ENCODE measurements at places on chromosomes 2 and 18. TPM values are rescaled to one million over a fixed set of nuclear protein-coding genes. Genes with fewer than 3 reads are reported as not detected.
A peak's percentile ranks its signal among the peaks of the same experiment; 100 is the strongest.

GRCh38 chr2:127648321-127648720 is 2.4 kb downstream of the GPR17 start:
- H3K36me3 ChIP-seq = no peaks in the 10 kb centered on the region
- no peak overlapping the region for H3K27ac ChIP-seq
- no peaks in the 10 kb centered on the region for H3K27me3 ChIP-seq
- no peak overlapping the region for H3K4me3 ChIP-seq

DNA sequence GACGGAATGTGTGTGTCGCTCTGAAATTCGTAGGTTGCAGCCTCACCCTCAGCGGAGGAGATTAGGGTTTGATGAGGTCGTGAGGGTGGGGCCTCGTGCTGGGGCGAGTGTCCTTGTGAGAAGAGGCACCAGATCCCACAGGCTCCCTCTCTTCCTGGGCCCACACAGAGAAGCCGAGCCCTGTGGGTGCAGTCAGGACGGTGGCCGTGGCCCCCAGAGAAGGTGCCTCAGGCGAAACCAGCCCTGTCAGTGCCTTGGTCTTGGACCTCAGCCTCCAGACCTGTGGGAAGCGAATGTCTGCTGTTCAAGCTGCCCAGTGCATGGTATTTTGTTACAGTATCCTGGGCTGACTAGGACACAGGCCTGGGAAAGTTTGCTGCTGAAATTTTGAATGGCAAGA is 108.0 kb upstream of the ALKAL2 start:
- H3K27me3 ChIP-seq = no peaks in the 10 kb centered on the region
- H3K4me3 ChIP-seq = no peak overlapping the region
- H3K36me3 ChIP-seq = no peaks in the 10 kb centered on the region
- no peaks in the 10 kb centered on the region for H3K4me1 ChIP-seq
- H3K27ac ChIP-seq = no peak overlapping the region

Gene POTEI
- 0.11 TPM for total RNA-seq

Gene ATF2
- 35.8 TPM for total RNA-seq

GRCh38 chr2:145771525-145771924 is 1251.6 kb upstream of the ZEB2 start:
- no peaks in the 10 kb centered on the region for H3K27me3 ChIP-seq
- no peak for DNase-seq
- H3K27ac ChIP-seq = no peak overlapping the region
- peaks cover 4% of the 10 kb centered on the region for H3K4me1 ChIP-seq

Gene IGFBP2
- 0.49 TPM for total RNA-seq

DNA sequence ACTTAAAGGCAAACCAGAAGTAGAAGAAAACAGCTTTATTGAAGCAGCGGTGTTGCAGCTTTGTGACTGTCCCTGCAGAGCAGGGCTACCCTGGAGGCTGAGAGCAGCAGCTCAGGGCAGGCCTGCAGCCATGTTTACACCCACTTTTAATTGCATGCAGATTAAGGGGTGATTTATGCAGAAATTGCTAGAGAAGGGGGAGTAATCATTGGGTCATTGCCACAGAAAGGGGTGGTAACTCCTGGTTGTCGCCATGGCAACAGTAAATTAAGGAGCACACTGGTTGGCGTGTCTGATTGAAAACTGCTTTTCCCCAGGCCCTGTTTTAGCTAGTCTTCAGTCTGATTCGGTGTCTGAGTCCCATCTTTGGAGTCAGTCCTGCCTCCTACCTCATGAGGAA is 195.4 kb upstream of the HDAC4 start:
- H3K27ac ChIP-seq = no peak overlapping the region
- no peaks in the 10 kb centered on the region for H3K4me1 ChIP-seq
- DNase-seq = no peak
- H3K36me3 ChIP-seq = no peaks in the 10 kb centered on the region

- no peak overlapping the region for H3K4me3 ChIP-seq
- H3K4me1 ChIP-seq = no peaks in the 10 kb centered on the region
- no peak overlapping the region for H3K27ac ChIP-seq
These were observed 1143.4 kb downstream of the CNTNAP5 start for GRCh38 chr2:125168442-125168841.

DNA sequence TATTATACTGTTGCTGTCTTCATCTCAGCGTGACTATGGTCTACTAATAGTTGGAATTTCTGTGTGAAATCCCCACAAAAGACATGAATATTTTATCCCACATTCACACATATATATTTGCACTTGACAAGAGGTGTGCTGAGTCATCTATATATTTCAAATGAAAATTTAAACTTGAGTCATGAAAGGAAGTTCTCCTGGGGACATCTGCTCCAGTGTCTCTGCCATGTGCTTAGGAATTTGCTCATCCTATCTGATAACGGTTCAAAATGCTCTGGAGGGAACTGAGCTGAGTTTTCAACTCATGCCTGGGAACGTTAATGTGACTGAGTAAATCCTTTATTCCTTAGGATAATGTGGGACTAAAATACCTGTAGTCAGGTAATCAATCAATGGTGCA is 326.2 kb upstream of the MEX3C start:
- no peaks in the 10 kb centered on the region for H3K4me1 ChIP-seq
- no peaks in the 10 kb centered on the region for H3K36me3 ChIP-seq
- H3K27ac ChIP-seq = no peak overlapping the region
- DNase-seq = no peak
- no peaks in the 10 kb centered on the region for H3K27me3 ChIP-seq

Gene DLX1
- total RNA-seq = not detected

- H3K4me3 ChIP-seq = no peak overlapping the region
These were observed 41.1 kb upstream of the SCG2 start for GRCh38 chr2:223643309-223643708.

- DNase-seq = no peak
- no peaks in the 10 kb centered on the region for H3K36me3 ChIP-seq
- no peaks in the 10 kb centered on the region for H3K27me3 ChIP-seq
- H3K27ac ChIP-seq = peak overlapping the region; percentile 91
These were observed 1.8 kb downstream of the MEMO1 start for GRCh38 chr2:32008805-32009515.

DNA sequence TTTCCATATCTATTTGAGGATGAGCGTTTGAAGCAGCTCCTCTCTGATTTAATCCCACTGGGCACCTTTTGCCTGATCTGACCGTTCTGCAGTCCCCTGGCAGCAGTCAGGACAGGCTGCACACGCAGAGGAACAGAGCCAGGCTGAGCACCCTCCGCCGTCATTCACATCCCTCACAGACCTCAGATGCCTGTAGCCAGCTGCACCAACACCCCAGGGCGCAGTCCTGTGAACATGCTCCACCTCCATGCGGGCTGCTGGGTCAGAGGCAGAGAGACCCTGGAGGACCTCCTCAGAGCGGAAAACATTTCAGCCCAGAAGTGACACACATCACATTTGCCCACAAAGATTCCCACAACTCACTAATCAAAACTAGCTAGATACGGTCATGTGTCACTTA is 146.1 kb downstream of the SEPTIN10 start:
- no peaks in the 10 kb centered on the region for H3K36me3 ChIP-seq
- H3K27me3 ChIP-seq = no peaks in the 10 kb centered on the region

Gene LYPD6
- total RNA-seq = not detected

GRCh38 chr2:113890253-113891235 is 655 bp downstream of the ACTR3 start:
- DNase-seq = peak; percentile 75
- H3K27me3 ChIP-seq = no peaks in the 10 kb centered on the region
- no peaks in the 10 kb centered on the region for H3K36me3 ChIP-seq
- H3K27ac ChIP-seq = peak overlapping the region; percentile 100
- peak overlapping the region; percentile 89 for H3K4me3 ChIP-seq

Gene TRPM8
- total RNA-seq = not detected

DNA sequence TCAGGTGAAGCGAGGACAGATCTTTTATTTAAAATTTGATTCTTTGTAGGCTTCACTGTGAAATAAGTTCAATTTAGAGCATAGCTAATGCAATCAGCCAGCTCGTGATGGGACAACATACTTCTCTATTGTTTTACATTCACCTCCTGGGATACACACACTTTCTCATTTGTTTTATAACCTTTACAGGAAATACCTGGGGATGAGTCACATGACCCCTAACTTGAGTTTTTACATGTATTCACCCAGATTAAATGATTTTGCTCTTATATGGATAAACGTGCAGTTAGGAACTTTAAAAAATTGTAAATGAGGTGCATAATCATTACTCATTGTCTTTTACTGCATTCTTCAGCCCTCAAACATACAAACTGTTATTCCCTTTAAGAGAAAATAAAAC is 152.1 kb downstream of the NEDD4L start:
- DNase-seq = no peak
- H3K36me3 ChIP-seq = no peaks in the 10 kb centered on the region
- no peaks in the 10 kb centered on the region for H3K4me1 ChIP-seq
- H3K4me3 ChIP-seq = no peak overlapping the region
- H3K27ac ChIP-seq = no peak overlapping the region

- no peak for DNase-seq
- no peaks in the 10 kb centered on the region for H3K4me1 ChIP-seq
- no peak overlapping the region for H3K4me3 ChIP-seq
- H3K27me3 ChIP-seq = no peaks in the 10 kb centered on the region
These were observed 211.6 kb downstream of the PTH2R start for GRCh38 chr2:208618220-208618619.

Gene CNGA3
- not detected for total RNA-seq

GRCh38 chr18:11110509-11110908 is 38.9 kb downstream of the PIEZO2 start:
- no peak for DNase-seq
- no peaks in the 10 kb centered on the region for H3K27me3 ChIP-seq
- no peaks in the 10 kb centered on the region for H3K4me1 ChIP-seq
- no peak overlapping the region for H3K27ac ChIP-seq
- H3K4me3 ChIP-seq = no peak overlapping the region

DNA sequence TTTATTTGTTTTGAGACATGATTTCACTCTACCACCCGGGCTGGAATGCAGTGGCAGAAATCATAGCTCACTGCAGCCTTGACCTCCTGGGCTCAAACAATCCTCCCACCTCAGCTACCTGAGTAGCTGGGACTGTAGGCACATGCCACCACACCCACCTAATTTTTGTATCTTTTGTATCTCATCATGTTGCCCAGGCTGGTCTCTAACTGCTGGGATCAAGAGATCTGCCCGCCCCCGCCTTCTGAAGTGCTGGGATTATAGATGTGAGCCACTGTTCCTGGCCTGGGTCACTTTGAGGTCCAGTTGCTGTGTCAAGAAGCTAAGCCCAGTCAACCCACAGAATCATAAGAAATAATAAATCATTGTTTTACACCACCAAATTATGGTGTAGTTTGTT is 38.4 kb downstream of the TSN start:
- H3K27ac ChIP-seq = no peak overlapping the region
- no peaks in the 10 kb centered on the region for H3K36me3 ChIP-seq
- no peak overlapping the region for H3K4me3 ChIP-seq
- DNase-seq = no peak
- no peaks in the 10 kb centered on the region for H3K27me3 ChIP-seq

Data from GM12878 (cell line).